ENCODE measurements at places on chromosomes 7 and 10. TPM values are rescaled to one million over a fixed set of nuclear protein-coding genes. Genes with fewer than 3 reads are reported as not detected.

GRCh38 chr7:37912756-37913155, 3.9 kb downstream of the SFRP4 start:
- no peak overlapping the region for H3K27ac ChIP-seq
- peaks cover 3% of the 10 kb centered on the region for H3K27me3 ChIP-seq
- no peak for DNase-seq

- no peak overlapping the region for H3K27ac ChIP-seq
- no peak overlapping the region for H3K4me3 ChIP-seq
- H3K36me3 ChIP-seq: no peaks in the 10 kb centered on the region
- no peaks in the 10 kb centered on the region for H3K27me3 ChIP-seq
- no peak for DNase-seq
- H3K4me1 ChIP-seq: peaks cover 18% of the 10 kb centered on the region
Observed at GRCh38 chr7:5550831-5551230, 127.2 kb upstream of the TNRC18 start.

CALHM3 gene
- polyA plus RNA-seq: not detected

DNA sequence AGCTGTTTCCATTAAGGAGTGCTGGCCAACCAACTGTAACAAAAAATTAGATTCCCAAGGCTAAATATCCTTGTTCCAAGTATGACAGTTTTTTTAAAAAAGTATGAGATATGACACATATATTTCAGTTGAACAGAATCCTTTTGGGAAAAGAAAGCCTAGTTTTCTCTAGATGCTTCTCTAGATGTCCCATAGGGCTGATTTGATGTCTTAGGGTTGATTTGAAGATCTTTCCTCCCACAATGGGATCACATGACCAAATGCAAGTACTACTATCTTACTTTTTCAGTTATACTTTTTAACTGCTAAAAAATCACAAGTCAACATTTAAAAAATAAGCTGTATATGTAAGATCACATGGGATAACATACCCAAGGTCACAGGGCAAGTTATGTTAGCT, 3.7 kb downstream of the NAMPT start:
- no peak for DNase-seq
- no peaks in the 10 kb centered on the region for H3K4me1 ChIP-seq
- H3K36me3 ChIP-seq: peaks cover 7% of the 10 kb centered on the region
- no peak overlapping the region for H3K27ac ChIP-seq
- H3K27me3 ChIP-seq: no peaks in the 10 kb centered on the region
- H3K4me3 ChIP-seq: no peak overlapping the region

DNA sequence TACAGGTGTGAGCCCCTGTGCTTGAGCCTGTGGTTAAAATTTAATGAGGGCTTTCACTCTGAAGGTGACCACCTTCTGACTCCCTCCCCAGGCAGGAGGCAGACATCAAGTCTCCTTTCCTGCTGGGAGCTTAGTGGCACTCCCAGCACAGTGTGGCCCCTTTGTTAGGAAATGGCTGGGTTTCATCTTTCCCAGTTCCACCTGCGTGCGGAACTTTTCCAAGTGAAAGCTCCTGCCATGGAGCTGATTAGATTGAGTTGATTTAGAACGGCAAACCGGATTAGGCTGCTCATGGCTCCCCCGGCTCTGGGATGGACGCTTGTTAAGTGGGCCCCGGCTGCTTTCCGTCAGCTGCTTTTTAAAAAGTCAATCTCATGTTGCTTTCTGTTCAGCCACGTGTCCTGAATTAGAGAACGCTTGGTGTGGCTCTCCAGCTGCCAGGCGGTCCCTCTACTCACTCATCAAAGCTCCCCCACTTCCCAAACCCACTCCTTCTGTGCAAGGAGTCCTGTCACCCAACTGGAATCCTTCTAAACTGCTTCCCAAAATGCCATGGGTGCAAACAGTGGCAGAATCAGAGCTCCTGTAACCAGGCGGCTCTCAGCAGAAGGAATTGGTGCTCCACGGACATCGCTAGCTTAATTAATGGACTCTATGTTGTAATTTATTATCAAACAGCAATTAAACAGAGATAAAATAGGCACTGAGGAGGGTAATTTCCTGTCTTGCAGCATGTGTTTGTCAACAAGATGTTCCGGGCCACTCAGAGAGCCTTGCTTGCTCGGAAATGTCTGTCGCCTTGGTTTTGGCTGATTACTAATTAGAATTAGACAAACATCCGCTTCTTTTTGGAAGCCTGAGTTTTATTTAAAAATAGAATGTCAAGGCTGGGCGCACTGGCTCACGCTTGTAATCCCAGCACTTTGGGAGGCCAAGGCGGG, 551.2 kb downstream of the GALNT17 start:
- H3K27ac ChIP-seq: no peak overlapping the region
- DNase-seq: no peak
- no peaks in the 10 kb centered on the region for H3K4me1 ChIP-seq
- H3K27me3 ChIP-seq: no peaks in the 10 kb centered on the region

GRCh38 chr7:132930881-132931280, 151.0 kb downstream of the CHCHD3 start:
- H3K4me3 ChIP-seq: no peak overlapping the region
- peak; percentile 3 for DNase-seq
- H3K4me1 ChIP-seq: peaks cover 2% of the 10 kb centered on the region

GALNT17 gene
- polyA plus RNA-seq: not detected

SPDYE9 gene
- not detected for polyA plus RNA-seq

- no peak overlapping the region for H3K4me3 ChIP-seq
- no peak overlapping the region for H3K27ac ChIP-seq
- no peaks in the 10 kb centered on the region for H3K36me3 ChIP-seq
- no peaks in the 10 kb centered on the region for H3K27me3 ChIP-seq
- H3K4me1 ChIP-seq: no peaks in the 10 kb centered on the region
- DNase-seq: no peak
Observed at GRCh38 chr7:9945857-9946256, 1027.8 kb upstream of the PHF14 start.

ADAM12 gene
- polyA plus RNA-seq: 9.6 TPM

DNA sequence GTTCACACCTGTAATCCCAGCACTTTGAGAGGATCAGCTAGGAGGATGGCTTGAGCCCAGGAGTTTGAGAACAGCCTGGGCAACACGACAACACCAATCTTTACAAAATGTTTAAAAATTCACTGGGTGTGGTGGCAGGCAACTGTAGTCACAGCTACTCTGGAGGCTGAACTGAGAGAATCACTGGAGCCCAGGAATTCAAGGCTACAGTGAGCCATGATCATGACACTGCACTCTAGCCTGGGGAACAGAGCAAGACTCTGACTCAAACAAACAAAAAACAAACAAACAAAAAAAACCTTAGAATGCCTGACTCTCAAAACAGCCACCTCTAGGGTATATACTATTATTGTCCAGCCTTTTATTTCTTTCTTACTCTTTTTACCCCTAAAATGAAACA, 56.5 kb upstream of the PAPSS2 start:
- H3K27ac ChIP-seq: no peak overlapping the region
- no peaks in the 10 kb centered on the region for H3K4me1 ChIP-seq
- H3K36me3 ChIP-seq: no peaks in the 10 kb centered on the region
- DNase-seq: no peak
- H3K4me3 ChIP-seq: no peak overlapping the region

GRCh38 chr10:113612154-113612553, 51.7 kb downstream of the NRAP start:
- no peak overlapping the region for H3K4me3 ChIP-seq
- no peaks in the 10 kb centered on the region for H3K4me1 ChIP-seq
- H3K36me3 ChIP-seq: no peaks in the 10 kb centered on the region
- H3K27ac ChIP-seq: no peak overlapping the region
- peaks cover 14% of the 10 kb centered on the region for H3K27me3 ChIP-seq
- DNase-seq: no peak

FBXL15 gene
- 8.4 TPM for polyA plus RNA-seq

GRCh38 chr10:116147147-116147905, 125.7 kb downstream of the GFRA1 start:
- H3K4me1 ChIP-seq: no peaks in the 10 kb centered on the region
- no peak overlapping the region for H3K27ac ChIP-seq
- no peaks in the 10 kb centered on the region for H3K27me3 ChIP-seq
- H3K36me3 ChIP-seq: no peaks in the 10 kb centered on the region
